CD4-positive, alpha-beta T cell treated with Interferon gamma for 1 hour (primary cell): ENCODE measurements at places on chromosomes 1 and 21.

- no peak for DNase-seq
Measured at GRCh38 chr1:100164216-100164615, 13.8 kb downstream of the LRRC39 start.

DNA sequence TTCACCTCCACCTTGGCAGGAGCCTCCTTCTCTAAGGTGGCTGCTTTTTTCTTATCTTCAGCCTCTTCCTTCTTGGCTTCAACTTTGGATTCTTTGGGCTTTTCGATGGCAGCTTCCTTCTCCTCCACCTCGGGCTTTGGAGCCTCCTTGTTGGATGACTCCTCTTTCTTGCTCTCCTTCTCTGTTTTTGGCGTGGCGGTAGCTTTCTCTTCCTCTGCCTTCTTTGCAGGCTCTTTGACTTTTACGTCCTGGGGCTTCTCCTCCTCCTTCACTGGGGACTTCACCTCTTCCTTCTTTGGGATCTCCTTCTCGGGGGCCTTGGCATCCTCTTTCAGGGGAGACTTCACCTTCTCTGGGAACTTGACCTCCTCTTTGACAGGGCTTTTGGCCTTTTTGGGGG is 13.9 kb upstream of the CD2 start:
- no peak for DNase-seq

GRCh38 chr1:166671627-166672026 is 167.6 kb upstream of the POGK start:
- no peak for DNase-seq

- DNase-seq: no peak
Measured at GRCh38 chr1:208747979-208748378, 503.8 kb upstream of the PLXNA2 start.

- DNase-seq: no peak
Measured at GRCh38 chr1:172679000-172679772, 20.3 kb downstream of the FASLG start.

- no peak for DNase-seq
Measured at GRCh38 chr1:112396653-112397471, 848 bp downstream of the CTTNBP2NL start.

DNA sequence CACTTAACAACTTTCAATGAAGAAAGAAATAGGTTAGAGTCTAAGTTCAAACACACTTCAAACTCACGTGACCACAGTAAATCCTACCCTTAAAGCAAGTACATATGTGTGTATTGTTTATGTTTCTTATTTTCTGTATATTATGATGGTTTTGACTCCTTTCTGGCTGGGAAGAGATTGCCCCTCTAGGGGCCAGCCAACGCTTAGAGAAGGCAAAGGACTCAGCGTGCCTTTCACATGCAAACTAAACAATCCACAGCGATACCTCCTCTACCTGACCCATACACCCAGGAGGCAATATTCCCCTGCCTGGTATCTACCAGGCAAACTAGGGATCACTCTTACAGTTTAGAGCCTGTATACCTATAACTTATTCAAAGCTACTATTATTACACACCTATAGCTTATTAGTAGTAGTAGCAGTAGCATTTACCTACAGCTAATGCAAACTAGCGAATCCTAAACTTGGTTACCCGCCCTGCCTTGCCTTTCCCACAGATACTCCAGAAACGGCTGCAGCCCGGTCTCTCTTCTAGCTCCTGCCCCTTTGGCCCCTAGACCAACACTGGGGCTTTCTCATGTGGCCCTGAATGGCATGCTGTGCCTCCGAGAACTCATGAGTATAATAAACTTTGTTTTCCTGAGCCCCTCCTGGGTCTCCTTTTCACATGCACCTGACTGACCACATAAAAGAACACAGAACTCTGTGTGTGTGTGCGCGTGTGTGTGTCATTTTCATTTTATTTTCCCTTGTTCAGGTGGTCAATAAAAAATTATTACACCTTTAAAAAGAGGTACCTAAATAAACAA is 14.0 kb downstream of the NRIP1 start:
- no peak for DNase-seq

DNA sequence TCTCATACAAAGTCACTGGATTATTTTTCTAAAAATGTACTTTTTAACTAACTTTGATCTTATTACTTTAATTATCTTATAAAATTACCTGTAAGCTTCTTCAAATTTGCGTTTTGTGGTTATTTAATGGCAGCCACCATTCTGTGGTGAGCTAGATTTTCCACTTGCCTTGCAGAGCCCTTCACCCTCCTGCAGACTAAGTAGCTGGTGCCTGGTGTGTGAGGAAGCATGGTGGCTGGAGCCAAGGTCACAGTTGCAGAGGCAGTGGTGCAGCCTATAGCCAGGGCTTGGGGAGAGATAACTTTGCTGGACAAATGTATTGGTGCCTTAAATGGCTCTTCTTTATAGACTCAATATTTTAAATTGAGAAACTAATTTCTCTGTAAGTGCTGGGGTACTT is 11.2 kb upstream of the CD84 start:
- no peak for DNase-seq

DNA sequence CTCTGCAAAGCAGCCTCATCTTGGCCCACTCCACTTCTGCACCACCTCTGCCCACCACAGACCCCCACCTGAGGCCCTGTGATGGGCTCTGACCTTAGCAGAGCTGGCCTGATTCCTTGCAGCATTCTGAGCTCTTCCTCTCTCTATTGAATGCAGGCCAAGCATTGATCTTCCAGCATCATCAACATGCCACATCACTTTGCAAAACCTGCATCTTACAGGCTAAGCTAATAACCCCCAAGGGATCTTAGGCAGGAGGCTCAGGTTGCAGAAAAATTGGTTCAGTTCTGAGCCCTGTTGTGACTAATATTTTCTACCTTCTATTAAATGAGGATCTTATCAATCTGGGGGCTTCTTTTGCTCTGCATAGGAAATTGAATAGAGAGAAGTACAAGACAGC is 78.7 kb downstream of the ATP1A1 start:
- DNase-seq: no peak

GRCh38 chr1:109822749-109823542 is 59.2 kb upstream of the EPS8L3 start:
- no peak for DNase-seq

DNA sequence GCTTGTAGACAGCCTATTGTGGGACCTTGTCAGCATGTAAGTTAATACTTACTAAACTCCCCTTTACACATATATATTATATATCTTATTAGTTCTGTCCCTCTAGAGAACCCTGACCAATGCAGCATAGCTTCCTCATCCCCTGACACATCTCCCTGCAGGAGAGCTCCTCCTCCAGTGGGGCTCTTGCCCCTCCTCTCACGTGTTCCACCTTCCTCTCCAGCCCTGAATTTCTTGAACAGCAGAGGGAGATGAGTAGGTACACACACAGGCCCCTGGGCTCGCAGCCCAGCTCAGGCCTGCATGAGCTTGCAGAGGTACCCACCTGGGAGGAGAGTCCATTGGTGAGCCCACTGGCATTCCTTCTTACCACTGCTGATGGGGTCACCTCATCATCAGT is 27.3 kb upstream of the GOLT1A start:
- DNase-seq: no peak

DNA sequence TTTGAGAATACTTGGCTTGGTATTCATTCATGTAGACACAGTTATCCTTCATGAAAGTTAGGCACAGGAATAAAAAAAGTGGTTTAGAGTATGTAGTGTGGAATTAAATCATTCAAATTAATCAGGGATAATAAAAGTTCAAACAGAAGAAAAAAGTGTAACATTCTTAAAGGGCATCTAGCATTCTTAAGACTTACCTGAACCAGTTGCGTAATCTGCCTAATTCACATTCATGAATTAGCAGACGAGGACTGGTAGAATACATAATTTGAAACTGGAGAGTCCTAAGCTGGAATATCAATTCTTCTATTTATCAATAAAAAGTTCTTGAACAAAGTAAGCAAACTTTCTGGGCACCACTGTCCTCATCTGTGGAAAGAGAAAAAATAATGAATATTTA is 157.0 kb upstream of the DEPDC1 start:
- DNase-seq: no peak

- no peak for DNase-seq
Measured at GRCh38 chr1:108858230-108858950, 1.5 kb upstream of the AKNAD1 start.

GRCh38 chr1:31135973-31136600 is 70.6 kb upstream of the PUM1 start:
- DNase-seq: no peak

DNA sequence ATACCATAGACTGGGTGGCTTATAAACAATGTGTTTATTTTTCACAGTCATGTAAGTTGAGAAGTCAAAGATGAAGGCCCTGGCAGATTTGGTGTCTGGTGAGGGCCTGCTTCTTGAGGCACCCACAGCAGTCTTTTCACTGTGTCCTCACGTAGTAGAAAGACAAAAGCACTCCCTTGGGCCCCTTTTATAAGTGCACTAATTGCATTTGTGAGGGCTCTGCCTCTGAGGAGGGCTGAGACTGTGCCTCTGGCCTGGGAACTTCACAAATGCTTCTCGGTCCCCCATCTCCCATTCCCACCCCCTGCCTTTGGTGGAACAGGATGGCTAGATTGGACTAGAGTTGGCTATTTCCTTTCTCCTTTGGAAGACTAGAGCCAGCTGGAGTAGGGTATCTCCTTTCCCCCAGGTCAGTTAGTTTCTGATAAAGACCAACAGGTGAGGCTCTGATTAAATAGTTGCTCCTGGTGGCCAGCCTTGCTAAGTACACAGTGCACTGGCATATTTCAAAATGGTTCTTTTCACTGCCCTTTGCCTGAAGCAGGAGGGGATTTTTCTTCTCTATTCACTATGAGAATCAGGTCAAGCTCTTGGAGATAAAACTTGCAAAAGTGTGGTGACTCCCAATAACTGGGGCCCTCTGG is 82.9 kb downstream of the PLPPR4 start:
- no peak for DNase-seq
